DMS79 treated with DMSO at 0.1 percent for 48 hours (cell line): ENCODE measurements at places on chromosomes 2 and 18.

DNA sequence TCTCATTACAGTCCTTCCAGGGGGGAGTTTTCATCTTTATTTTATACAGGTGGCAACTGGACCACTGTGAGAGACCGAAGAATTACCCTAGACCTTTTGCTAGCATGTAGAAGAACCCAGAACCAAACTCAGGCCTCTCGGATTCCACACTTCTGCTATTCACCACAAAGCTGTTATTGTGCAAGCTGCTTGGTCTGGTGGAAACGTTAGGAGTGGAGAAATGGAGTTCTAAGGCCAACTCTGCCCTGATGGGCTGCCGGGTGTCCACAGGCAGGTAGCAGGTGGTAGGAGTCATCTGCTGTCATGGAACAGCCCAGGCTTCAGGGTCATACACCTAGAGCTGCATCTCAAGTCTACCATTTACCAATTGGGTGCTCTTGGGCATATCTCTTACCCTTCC is 218.8 kb downstream of the BCL11A start:
- no peak for DNase-seq

- DNase-seq = peak; percentile 73
These were observed 71.1 kb upstream of the TFCP2L1 start for GRCh38 chr2:121356058-121356640.

DNA sequence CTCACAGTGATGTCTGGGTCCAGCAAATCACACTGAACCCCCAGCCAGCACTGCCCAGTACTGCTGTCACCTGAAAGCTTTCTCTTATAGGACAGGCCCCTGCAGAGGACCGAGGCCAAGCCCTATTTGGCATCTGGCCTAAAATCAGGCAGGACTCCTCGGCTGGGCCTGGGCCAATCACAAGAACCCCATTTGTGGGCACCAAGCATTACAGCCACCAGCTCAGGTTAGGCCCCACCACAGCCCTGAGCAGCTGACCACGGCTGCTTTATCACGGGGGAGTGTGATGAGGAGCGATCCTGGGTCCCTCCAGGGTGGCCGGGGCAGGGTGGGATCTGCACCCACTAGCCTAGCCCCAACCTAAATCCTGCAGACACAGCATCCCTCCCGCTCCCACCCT is 8.2 kb downstream of the BIN1 start:
- no peak for DNase-seq

DNA sequence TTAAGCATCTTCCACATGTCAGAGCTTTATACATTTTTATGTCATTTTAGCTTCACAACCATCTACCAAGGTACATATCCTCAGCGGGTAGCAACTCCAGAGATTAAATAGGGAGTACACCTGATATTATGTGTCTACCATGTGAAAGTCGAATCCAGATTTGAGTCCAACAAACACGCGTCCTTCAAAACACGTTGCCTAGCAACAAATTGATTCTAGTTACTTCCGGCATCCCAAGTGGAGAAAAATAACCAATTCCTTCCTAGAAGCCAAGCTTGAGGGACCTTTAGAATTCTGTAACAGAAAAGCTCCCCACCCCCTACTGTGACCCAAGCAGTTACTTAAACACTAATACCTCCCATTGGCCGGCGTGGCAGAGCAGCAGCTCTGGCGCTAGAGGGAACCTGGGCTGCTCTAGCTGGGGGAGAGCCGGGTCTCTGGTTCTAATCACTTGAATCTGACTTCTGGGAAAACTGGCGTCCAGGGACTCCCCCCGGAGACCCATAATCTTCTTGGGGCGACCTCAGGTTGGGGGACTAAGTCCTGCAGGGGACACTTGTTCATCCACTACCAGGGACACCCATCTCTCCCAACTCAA is at the start of gene ERICH2:
Gene ERICH2 (plus strand): TSS at position 371 of the 598 bp plus-strand sequence. CDS start 304 bp downstream, outside the sequence.
- DNase-seq = peak; percentile 79
